ENCODE measurements at places on chromosomes 12 and 14. TPM values are rescaled to one million over a fixed set of nuclear protein-coding genes. Genes with fewer than 3 reads are reported as not detected.

STXBP6 gene
- total RNA-seq: not detected

BTBD6 gene
- total RNA-seq: 15.9 TPM

LRRK2 gene
- total RNA-seq: not detected

CNTN1 gene
- total RNA-seq: not detected

ACTR10 gene
- 22.4 TPM for total RNA-seq

CPM gene
- total RNA-seq: 55.9 TPM

GLTP gene
- 22.2 TPM for total RNA-seq

LRP1 gene
- 5.9 TPM for total RNA-seq

CACNA1C gene
- 0.31 TPM for total RNA-seq

NR2C1 gene
- 32.3 TPM for total RNA-seq

LRRC10 gene
- not detected for total RNA-seq

TAS2R7 gene
- total RNA-seq: not detected

LRFN5 gene
- total RNA-seq: not detected

ZNF140 gene
- 13.2 TPM for total RNA-seq

TNS2 gene
- total RNA-seq: 2.1 TPM

NGB gene
- total RNA-seq: not detected

BIN2 gene
- total RNA-seq: 33.8 TPM

YARS2 gene
- 28.8 TPM for total RNA-seq

ST8SIA1 gene
- total RNA-seq: 1.7 TPM

TMTC2 gene
- total RNA-seq: 6.7 TPM

MYO1A gene
- total RNA-seq: 4.7 TPM

BICDL1 gene
- 92.5 TPM for total RNA-seq

SPIC gene
- total RNA-seq: not detected

MLEC gene
- 89.9 TPM for total RNA-seq

SIX6 gene
- total RNA-seq: not detected

SDR9C7 gene
- not detected for total RNA-seq

LALBA gene
- not detected for total RNA-seq

MANSC4 gene
- not detected for total RNA-seq

TROAP gene
- 134 TPM for total RNA-seq

DBX2 gene
- not detected for total RNA-seq

ADAM21 gene
- not detected for total RNA-seq

RFX4 gene
- total RNA-seq: not detected

IL26 gene
- 8.3 TPM for total RNA-seq

SLCO1B1 gene
- total RNA-seq: not detected

KRT7 gene
- 0.36 TPM for total RNA-seq

AQP5 gene
- not detected for total RNA-seq

ADAMTS20 gene
- total RNA-seq: not detected

ESPL1 gene
- 76.3 TPM for total RNA-seq

NOXRED1 gene
- 0.47 TPM for total RNA-seq

KCNA5 gene
- not detected for total RNA-seq

PIWIL1 gene
- not detected for total RNA-seq

OASL gene
- total RNA-seq: 2.6 TPM

ASCL1 gene
- not detected for total RNA-seq

C1S gene
- 4.8 TPM for total RNA-seq

PTPRQ gene
- not detected for total RNA-seq

PLCZ1 gene
- not detected for total RNA-seq

TMTC1 gene
- total RNA-seq: not detected

RAD9B gene
- total RNA-seq: 2.0 TPM

OTX2 gene
- total RNA-seq: not detected

C12orf56 gene
- not detected for total RNA-seq

CD163L1 gene
- not detected for total RNA-seq

ABHD12B gene
- not detected for total RNA-seq

Data from activated naive CD4-positive, alpha-beta T cell treated with anti-CD3 and anti-CD28 coated beads, Interleukin-2, amount 50 U/mL, for 72 hours (primary cell).